ENCODE measurements at places on chromosomes 3 and 15.

DNA sequence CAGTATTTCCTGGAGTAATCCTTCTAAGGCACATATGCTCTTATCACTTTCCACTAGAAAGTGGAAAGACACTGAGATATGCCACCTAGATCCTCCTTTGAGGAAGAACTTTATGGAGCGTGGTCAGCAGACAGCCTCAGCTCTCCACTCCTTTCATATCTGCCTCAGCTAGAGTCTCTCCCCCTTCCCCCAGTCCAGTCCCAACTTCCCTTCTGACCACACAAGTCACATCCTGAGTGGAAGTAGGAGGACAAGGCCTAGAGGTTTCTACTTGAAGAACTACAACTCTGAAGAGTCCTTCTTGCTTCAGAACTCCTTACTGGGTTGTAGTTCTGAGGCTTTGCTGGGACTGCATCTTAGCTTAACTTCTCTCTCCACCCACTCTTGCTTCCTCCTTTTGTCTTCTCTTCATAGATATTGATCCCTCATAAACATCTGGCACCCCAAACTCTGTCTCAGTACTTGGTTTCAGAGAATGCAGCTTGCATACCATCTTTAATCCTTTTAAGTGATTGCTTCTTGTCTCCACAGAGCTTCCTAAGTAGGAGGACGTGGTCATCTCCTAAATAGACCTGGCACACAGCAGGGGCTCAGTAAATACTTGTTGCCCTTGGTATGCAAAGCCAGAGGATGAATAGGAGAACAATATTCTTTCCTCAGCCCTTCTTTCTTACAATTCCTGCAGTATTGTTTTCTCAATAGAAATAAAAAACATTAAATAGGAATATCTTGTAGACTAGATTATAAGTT is 109.6 kb downstream of the OXSM start:
- no peak for DNase-seq

- DNase-seq: peak; percentile 34
These were observed 52.0 kb upstream of the ULK4 start for GRCh38 chr3:42013691-42014457.

DNA sequence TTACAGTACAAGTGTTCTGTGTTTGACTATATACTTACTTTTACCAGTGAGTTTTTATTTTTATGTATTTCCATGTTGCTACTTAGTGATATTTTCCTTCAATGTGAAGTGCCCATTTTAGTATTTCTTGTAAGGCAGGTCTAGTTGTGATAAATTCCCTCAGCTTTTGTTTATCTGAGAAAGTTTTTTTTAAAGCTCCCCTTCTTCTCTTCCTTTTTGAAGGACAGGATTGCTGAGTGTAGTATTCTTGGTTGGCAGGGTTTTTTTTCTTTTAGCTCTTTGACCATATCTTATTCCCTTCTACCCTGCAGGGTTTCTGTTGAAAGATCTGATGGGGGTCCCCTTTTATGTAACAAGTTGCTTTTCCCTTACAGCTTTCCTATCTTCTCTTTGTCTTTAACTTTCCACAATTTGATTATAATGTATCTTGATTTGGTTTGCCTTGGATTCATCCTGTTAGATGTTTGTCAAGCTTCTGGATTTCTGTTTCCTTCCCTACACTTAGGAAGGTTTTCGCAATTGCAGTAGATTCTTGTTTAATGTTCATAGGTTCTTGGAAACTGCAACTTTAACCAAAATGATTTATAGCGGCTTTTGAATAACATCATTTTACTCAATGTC is 7.9 kb downstream of the PLAAT1 start:
- no peak for DNase-seq

DNA sequence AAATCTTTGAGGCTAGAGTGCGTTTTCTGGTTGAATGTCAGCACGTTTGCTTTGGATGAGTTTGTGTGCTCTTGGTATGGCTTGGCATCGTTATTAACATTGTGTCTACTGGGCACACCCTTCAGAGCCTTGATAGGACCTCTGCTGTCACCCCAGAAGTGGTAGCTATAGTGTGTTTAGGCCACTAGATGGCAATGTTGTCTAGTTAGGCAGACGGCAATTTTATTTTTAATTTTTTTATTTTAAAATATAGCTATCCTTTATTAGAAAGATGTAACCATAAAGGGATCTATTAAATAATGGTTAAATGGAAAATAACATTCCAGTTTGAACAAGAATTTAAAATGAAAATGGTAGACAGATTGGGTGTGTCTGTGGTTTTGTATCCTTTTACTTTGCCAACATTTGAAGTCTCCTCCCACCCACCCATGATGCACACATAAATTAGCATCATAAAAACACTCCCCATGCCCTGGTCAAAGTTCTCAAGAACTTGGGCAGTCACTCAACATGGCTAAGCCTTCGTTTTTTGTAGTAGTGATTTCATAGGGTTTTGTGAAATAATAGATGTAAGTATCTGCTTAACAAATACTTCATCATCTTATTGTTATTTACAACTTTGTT is 200.7 kb downstream of the KCNH8 start:
- DNase-seq: no peak

DNA sequence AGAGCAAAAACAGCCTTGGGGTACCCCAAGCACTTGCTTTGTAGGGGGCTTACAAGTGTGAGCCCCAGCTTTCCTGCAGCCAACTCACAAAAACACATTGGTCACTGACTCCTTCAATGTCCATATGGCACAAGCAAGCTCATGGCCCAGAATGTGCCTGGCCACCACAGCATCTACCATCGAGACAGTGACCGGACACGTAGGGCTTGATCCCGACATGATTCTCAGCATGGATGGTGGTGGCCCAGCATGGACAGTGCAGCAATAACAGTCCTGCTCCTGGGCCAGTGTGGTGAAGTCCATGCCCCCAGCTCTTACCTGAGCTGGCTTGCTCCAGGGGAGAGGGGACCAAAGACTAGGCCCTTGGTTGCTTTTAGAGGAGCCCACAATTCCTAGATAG is 6.0 kb downstream of the UNC45A start:
- no peak for DNase-seq

- no peak for DNase-seq
These were observed 94.0 kb downstream of the GTPBP8 start for GRCh38 chr3:113084777-113085176.

GRCh38 chr15:69557020-69557706 is 104.5 kb downstream of the RPLP1 start:
- no peak for DNase-seq

- no peak for DNase-seq
These were observed 64.4 kb upstream of the PPARG start for GRCh38 chr3:12224181-12225147.

DNA sequence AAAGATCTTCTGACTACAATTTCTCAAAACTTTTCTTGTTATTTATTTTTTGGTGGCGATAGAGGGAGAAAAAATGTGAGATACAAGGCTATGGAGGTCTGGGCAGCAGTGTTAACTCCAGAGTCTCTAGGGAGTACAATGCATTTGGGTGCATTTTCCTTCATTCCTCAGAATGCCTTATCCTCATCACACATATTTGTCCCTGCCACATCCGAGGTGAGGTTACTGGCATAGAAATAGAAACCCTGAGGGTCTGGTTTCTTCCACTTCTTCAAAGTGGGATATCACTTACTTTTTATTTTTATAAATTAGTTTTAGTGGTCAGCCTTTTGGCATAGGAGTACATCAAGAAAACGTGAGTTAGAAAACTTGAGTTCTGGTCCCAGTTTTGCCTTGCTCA is 150.4 kb downstream of the TIGIT start:
- DNase-seq: no peak

- no peak for DNase-seq
These were observed 123.8 kb downstream of the GMNC start for GRCh38 chr3:190738636-190739155.

DNA sequence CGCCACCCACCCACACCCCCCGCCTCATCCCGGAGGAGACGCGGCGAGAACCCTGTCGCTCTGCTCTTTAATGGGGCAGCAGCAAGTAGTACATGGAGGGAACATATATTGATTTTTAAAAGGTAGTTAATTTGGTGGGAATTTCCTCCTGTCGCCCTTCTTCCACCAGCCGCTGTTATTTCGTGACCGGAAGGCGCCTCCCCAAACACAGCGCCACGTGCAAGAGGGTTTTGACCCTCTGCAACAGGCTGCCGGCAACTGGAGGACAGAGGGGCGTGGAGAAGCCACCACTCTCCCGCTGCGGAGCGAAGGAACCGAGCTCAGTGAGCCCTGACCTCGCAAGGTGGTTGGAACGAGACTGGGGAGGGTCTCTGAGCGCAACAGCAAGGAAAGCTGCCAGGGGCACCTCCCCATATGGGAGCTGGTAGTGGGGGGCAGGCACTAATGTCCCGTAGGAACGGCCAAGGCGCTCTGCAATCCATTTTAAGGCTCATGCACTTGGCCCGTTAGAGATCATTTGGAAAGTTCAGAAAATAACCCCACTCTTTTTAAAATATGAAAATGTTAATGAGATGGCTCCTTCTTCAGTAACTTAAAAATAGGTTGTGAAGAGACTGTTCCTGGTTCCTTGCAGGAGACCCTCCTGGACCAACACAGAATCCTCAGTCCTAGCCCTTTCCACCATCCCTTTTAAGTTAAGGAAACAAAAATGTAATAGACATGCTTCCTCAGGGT is 4.3 kb downstream of the ONECUT1 start:
- no peak for DNase-seq

- DNase-seq: no peak
These were observed 161.0 kb upstream of the HES1 start for GRCh38 chr3:193974671-193975535.

GRCh38 chr3:134918441-134918840 is 123.4 kb downstream of the EPHB1 start:
- DNase-seq: no peak

DNA sequence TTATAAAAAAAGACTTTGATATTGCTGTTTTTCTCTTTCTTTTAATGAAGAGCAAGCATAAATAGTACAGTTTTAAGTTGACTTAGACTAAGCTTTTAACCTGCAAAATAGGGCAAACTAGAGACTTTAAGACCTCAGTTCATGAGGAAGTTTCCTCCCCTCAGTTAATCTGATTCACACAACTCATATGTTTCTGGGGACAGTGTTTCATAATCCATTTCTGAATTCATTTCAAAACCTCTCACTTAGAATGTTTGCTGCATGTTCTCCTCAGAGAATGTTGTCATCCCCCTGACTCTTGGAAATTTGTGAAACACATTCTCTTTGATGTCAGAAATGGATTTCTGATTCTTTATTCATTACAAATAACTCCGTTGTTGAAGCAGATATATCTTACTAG is 79.3 kb upstream of the SKOR1 start:
- no peak for DNase-seq

DNA sequence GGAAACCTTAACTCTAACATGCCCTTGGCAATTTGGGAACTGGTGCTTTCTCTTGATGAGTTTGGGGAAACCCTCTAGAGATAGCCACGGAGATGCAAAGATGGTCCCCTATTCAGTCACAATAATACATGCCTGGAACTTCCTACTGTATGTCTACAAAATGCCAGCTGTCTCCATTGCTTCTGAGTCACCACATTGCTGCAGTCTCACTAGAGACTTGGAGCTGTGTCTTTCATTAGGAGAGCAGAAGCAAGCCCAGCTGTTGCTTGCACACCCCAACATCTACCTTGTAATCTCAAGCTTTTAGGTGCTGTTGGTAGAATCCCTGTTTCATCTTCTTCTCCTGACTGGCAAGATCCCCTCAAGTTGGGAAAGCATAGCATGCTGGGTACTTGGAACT is 261.0 kb downstream of the ADAMTSL3 start:
- DNase-seq: no peak

- no peak for DNase-seq
These were observed 10.7 kb downstream of the HMCES start for GRCh38 chr3:129289201-129289921.

GRCh38 chr3:15976524-15976923 is 178.7 kb upstream of the ANKRD28 start:
- DNase-seq: no peak

- no peak for DNase-seq
These were observed 17.9 kb downstream of the CRYGS start for GRCh38 chr3:186526256-186526606.

DNA sequence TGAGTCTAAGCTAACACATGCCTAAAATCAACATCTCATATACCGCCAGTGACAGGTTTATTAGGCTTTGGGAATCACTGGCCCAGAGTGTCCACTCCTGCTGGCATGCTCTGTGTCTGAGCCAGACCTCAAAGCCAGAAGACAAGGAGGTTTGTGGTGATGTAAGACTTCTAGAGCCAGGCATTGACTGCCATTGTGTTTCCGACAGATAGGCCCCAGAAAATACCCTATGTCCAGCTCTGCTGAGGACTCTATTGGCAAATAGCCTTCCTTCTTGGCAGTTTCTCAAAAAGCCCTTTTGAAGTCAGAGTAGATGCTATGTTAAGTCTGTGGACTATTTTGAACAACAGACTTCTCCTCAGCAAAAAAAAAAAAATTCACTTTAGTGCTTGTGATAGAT is 181.9 kb upstream of the UBE2E1 start:
- no peak for DNase-seq

DNA sequence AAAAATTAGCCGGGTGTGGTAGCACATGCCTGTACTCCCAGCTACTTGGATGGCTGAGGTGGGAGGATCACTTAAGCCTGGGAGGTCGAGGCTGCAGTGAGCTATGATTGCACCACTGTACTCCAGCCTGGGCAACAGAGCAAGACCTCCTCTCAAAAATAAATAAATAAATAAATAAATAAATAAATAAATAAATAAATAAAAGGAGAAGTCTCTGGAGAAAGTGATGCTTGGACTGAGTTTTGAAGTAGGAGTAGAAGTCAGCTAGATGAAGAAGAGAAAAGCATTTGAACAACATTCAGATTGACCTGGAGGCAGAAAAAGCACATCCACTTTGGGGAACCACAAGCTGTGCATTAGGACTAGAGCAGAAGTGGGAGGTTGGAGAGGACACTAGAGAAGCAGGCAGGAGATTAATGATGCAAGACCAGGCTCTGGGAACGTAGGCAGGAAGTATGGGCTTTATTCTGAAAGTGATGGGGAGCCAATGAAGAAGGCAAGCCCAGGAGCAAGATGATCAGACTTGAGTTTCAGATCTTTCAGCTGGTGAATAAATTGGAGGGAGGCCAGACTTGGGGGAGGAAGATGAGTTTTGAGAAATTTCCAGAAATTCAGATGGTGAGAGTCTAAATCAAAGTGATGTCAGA is 48.7 kb downstream of the KLHL6 start:
- no peak for DNase-seq

DNA sequence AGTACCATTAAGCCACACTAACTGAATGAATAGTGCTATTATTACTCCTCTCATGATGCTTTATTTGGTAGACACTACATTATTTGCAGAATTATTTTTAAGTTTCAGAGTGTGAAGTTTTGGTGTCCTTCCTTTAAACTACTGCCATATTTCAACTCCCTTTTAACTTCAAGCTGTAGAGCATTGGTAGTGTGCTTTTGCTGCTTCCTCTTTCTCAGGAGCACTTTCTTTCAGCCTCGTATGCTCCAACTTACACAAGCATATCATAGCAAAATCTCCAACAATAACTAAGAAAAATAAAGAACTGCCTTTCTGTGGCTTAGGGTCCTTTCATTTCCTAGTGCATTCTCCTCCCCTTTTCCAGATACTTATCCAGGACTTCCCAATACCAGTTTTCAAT is 476.4 kb upstream of the AGTR1 start:
- DNase-seq: no peak

DNA sequence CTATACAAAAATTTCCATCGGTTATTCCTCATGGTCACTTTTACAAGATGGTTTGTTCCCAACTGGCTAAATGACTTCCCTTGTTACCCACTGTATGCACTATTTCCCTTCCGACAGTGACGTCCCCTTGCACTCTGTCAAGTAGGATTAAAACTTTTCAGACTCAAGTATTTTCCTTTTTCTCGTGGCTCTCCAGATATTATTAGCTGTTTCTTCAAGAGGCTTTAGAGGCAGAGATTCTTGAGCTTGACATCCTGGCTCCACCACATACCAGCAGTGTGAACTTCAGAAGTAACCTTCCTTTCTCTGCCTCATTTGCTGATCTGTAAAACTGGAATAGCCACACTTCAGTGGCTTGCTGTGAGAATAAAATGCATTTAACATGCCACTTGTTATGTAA is 14.0 kb downstream of the CSNK1G1 start:
- DNase-seq: no peak
